Endothelial cell (in vitro differentiated cells): ENCODE measurements at places on chromosomes 16 and 17.

DNA sequence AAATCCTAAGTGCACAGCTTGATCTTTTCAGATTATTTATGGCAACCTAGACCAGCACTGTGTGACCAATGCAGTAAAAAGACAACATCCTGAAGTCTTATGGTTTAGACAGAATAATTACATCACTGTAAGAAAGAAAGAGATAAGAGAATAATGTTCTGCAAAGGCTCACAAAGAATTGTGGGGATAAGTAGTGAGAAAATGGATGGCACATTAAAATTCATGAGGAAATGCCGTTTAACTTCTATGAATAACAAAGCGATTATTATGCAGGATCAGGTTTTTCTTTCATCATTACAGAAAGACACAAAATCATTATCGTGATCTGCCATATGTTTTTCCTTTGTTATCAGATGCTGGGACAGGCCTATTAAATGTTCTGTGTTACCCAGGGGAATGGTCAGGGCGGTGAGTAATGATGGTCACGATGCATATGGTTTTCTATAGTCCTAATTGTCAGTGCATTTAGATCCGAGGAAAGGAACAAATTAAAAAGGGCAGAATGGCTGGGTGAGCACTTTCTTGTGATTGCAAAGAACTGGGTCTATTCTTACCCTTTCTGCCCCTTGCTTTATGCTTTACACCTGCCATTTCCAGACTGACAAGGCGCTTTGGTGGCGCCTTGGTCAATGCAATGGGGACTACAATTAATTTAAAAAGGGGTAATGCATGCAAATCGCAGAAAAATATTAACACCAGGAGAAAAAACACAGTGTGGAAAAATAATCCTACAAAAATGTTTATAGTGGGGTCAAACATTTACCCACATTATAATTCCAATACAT lies 18.1 kb upstream of the DHX40 start:
- no peak for DNase-seq

DNA sequence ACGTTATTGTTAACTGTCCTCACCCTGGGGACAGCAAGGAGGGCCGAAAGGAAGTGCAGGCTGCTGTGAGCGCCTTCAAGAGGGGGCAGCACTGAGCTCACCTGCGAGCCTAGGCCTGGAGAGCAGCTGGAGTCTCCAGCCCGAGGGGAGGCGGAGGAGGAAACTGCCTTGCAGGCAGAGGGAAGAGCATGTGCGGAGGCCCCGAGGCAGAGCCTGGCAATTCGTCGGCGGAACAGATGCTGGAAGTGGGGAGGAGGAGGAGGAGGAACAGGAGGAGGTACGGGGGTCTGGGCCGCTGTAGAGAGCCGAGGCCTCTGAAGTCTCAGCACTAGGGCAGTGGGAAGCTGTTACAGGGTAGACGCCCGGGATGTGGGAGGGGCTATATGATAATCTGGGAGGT lies 49.6 kb upstream of the PLCG2 start:
- DNase-seq: no peak

DNA sequence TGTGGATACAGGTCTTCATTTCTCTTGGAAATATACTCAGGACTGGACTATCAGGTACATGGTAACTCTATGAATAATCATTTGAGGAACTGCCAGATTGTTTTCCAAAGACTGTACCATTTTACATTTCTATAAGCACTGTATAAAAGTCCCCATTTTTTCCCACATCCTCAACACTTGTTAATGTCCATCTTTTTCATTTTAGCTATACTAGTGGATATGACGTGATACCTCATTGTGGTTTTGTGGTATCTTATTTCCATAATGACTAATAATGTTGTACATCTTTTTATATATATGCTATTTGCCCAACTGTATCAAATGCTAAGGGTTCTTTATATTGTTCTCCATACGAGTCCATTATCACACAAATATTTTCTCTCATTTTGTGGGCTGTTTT lies 22.9 kb downstream of the NUP88 start:
- no peak for DNase-seq

DNA sequence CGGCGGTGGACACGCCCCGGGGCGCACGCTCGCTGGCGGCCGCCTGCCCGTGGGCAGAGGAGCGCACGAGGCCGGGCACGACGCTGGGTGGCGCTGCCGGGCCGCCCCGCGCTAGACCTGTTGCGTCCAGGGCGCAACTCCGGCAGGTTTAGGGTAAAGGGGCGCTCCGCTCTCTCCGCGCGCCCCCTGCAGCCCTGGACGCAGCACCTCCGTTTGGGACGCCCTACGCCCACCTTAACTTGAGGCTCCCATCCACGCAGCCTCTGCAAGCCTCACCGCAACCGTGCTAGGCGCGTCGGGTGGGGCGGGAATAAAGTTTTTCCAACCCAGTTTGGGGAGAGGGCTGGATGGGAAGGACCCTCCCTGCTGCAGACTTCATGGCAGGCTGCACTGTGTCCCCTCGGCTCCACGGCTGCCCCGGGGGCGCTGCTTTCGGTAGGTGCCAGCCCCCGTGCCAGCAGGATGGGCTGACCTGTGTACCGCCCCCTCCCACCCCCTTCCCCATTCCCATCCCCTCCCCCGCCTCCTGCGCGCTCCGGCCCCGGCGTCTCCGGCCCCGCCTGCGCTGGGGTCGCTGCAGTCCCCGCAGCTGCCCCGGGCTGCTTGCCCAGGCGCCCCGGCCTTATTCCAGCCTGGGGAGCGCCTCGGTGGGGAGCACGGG lies at the start of gene SYT17:
SYT17 (plus strand) TSS at position 531 of the 661 bp plus-strand sequence. CDS start 407 bp downstream, outside the sequence.
- peak; percentile 87 for DNase-seq

DNA sequence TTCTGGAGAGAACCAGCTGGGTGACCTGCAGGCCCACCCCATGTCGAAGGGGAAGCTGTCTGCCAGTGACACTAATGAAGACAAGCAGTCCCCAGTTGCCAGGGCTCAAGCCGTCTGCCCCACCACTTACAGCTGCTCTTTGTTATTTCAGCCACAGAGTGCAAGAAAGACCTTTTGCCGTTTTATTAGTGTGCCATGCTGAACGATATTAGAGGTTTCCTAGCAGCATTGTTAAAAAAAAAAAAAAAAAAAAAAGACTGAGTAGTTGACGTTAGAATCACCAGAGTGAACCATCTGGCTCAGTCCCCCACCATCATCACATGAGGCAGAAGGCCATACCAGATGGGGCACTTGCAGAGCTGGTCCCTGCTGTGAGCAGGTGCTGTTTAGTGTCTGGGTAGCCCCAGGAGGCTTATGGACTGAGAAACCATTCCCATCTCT lies 26.5 kb upstream of the SLC39A11 start:
- DNase-seq: no peak

DNA sequence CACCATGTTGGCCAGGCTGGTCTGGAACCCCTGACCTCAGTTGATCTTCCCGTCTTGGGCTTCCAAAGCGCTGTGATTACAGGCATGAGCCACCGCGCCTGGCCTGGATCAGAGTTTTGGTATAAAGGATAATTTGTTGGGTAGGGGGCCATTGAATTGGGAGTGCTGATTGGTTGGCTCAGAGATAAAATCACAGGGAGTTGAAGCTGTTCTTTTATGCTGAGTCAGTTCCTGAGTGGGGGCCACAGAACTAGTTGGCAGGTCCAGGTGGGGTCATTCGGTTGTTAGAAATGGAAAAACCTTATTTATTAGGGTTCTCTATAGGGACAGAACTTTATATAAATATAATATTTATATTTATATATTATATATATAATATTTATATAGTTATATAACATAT lies 147.1 kb downstream of the SSH2 start:
- DNase-seq: no peak

- DNase-seq: no peak
Observed at GRCh38 chr17:78819402-78819801, 21.2 kb downstream of the USP36 start.

DNA sequence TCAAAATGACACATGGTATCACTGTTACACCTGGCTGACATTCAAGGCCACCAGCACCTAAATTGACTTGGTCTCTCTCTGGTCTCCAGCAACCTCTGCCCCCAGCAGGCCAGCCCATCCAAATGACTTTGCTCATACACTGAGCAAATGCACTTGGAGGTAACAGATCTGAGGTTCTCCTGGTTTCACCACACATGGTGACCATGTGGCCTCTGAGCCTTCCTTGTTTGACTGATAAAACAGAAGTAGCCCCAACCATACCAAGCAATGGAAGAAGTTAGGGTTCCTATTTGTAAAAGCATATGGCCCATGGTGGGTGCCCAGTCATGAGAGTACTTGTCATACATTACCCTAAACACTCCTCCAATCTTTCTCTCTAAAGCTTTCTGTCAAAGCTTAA lies 181.7 kb downstream of the MRTFB start:
- DNase-seq: no peak

- peak; percentile 85 for DNase-seq
Observed at GRCh38 chr16:31179747-31180459, at the start of gene FUS. Gene FUS (plus strand): TSS chr16:31180139. CDS start chr16:31180215, 76 bp downstream.

DNA sequence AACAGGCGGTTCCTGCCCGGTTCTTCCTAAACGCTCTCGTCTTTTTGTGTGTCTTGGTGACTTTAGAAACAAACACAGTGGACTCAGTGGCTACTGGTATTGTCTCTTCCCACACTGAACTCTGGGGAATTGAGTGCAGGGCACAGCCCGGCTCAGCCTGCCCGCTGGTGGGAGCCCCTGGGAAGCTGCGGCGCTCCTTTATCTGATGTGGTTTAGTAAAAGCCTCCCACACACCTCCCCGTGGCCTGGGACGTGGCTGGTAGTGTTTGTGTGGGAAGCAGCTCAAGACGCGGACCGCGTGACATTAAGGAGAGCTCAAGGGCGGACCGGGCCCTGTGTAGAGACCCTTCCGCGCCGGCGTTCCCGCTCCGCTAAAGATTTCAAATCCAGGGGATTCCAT lies 55.4 kb upstream of the PVALEF start:
- DNase-seq: no peak

- DNase-seq: no peak
Observed at GRCh38 chr17:77184474-77184873, 43.7 kb downstream of the SEC14L1 start.

- no peak for DNase-seq
Observed at GRCh38 chr16:81041696-81042095, 6.1 kb downstream of the ATMIN start.

DNA sequence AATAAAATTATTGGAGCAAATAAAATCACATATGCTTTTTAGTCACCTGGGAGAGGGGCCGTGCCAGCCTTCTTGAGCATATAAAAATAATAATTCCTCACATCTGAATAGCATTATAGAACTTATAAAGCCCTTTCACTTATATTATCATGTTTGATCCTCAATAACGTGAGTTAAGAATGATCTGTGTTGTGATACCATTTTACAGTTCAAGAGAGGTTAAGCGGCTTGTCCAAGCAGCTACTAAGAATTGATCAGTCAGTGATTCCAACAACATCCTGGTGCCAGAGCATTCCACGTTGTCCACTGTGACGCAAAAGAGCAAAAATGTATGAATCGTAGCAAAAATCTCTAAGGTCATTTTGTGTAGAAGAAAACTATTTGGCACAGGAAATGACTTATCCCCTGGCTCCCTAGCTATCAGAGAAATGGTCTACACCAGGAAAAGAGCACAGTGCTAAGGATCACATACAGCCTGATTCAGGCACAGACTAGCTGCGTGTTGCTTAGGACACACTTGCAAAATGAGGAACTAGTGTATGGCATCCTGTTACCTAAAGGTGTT lies 33.0 kb downstream of the ANKFN1 start:
- no peak for DNase-seq

DNA sequence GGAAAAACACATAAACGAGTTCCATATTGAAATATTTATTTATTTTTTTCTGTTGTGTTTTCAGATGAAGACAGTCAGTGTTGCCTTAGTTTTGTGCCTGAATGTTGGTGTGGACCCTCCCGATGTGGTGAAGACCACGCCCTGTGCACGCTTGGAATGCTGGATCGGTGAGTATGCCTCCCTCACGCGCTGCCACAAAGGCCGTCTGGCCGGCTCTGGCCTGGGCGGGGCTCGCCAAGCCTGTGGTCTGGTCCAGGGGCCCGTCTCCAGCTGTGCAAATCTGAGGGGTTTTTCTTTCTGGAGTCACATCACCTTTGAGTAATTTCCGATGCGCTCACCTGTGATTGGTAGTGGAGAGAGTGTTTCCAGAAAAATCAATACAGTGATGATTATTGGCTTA lies 81.0 kb downstream of the RPTOR start:
- DNase-seq: no peak

DNA sequence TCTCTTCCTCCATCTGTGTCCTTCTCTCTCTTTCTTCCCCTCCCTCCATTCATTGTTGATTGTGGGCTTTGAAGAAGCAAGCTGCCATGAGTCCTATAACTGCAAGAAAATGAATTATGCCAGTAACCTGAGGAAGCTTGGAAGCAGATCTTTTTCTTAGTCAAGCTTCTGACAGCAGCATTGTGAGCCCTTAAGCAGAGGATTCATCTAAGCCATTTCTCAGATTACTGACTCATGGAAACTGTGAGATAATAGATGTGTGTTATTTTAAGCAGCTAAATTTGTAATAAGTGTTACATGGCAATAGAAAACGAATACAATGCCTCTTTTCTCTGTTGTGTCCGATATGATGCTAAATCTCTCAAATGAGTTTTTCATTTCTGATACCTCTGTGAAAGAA lies 1109.7 kb downstream of the CDH11 start:
- no peak for DNase-seq

DNA sequence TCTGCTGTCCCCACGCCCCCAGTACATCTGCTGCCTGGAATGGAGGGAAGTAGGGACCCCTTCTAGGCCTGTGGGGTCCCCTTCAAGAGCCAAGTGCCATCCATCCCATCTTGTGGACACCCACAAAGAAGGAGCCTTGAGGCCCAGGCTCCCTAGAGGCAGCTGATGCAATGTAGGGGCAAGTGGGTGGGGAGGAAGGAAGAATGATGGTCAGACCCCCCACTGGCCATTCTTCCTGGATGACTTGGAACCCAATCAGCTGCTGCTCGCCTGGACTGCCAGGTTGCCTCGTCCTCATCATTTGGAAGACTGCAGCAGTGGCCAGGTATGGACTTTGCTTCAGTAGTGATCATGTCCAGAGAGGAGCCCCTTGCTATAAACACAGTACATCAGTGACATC lies 48.9 kb downstream of the SMPD3 start:
- no peak for DNase-seq

GRCh38 chr17:38663964-38664644 lies 10.7 kb downstream of the EPOP start:
- no peak for DNase-seq

DNA sequence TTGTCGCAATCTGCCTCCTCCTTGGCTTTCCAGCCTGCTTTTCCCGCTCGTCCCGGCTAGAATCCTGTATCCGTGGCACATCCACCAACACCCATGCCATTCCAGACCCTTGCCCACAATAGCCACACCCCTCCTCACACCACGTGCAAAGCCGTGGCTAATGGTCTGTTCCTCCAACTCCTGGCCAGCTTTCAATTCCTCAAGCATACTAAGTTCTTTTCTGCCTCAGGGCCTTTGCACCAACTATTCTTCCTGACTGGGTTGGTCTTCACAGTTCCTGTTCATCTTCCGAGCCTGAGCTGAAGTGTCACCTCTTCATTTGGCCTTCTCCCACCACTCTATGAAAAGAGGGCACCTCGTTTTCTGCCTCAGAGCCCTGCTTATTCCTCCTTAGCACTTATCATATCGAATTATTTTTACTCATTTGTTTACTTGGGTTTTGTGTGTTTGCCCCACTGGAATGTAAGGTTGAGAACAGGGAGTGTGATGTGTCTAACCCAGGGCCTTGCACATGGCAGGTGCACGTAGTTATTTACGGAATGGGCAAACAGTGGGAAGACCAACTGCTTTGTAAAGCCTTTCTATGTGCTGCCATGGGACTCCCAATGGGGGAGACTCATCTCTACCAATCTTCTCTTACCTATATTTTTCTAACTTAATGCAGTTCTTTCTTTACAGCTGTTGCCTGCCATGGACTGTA lies 69.0 kb downstream of the CDK5R1 start:
- DNase-seq: no peak
